ENCODE measurements at places on chromosomes 6 and 20.

DNA sequence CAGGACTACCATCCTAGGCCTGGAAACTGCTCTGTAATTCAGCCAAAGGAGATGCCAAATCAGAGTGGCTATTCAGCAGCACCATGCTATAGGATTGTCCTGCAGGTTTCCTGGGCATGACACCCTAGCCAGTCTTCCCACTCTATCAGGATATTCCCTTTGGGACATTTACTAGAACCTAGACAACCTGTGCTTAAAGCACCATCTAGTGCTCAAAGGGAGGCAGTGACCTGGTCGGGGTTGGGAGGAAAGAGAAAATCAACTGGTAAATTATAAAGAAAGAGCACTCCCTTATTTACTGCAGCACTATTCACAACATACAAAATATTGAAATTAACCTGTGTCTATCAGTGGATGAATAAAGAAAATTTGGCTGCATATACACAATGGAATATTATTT is 67.2 kb upstream of the SMLR1 start:
- H3K27me3 ChIP-seq = no peaks in the 10 kb centered on the region
- H3K36me3 ChIP-seq = peaks cover 3% of the 10 kb centered on the region
- H3K4me1 ChIP-seq = peaks cover 14% of the 10 kb centered on the region
- no peak overlapping the region for H3K4me3 ChIP-seq
- no peak overlapping the region for H3K27ac ChIP-seq
- no peak for DNase-seq

- no peak for DNase-seq
- H3K4me1 ChIP-seq = no peaks in the 10 kb centered on the region
- no peak overlapping the region for H3K4me3 ChIP-seq
- H3K27ac ChIP-seq = no peak overlapping the region
- H3K36me3 ChIP-seq = no peaks in the 10 kb centered on the region
Measured at GRCh38 chr20:13868331-13868730, 83.5 kb downstream of the NDUFAF5 start.

DNA sequence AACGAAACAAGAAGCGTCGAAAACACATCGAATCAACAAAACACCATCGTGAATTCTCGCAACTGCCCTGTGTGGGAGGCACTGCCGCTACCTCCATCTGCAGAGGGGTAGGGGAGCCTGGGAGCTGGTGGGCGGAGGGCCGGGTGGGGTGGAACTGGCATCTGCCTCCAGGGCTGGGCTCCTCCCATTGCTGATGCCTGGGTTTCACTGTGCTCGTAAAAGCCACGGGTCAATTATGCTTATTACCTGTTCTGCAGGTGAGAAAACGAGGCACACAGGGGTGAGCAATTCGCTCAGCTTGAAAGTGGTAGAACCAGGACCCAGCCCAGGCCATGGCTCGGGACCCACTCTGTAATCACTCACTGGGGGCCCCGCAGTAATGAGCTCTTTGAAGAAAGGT is 16.5 kb upstream of the SULF2 start:
- DNase-seq = no peak
- H3K4me3 ChIP-seq = no peak overlapping the region
- no peaks in the 10 kb centered on the region for H3K4me1 ChIP-seq
- no peak overlapping the region for H3K27ac ChIP-seq
- H3K27me3 ChIP-seq = peaks cover 36% of the 10 kb centered on the region
- H3K36me3 ChIP-seq = peaks cover 3% of the 10 kb centered on the region

DNA sequence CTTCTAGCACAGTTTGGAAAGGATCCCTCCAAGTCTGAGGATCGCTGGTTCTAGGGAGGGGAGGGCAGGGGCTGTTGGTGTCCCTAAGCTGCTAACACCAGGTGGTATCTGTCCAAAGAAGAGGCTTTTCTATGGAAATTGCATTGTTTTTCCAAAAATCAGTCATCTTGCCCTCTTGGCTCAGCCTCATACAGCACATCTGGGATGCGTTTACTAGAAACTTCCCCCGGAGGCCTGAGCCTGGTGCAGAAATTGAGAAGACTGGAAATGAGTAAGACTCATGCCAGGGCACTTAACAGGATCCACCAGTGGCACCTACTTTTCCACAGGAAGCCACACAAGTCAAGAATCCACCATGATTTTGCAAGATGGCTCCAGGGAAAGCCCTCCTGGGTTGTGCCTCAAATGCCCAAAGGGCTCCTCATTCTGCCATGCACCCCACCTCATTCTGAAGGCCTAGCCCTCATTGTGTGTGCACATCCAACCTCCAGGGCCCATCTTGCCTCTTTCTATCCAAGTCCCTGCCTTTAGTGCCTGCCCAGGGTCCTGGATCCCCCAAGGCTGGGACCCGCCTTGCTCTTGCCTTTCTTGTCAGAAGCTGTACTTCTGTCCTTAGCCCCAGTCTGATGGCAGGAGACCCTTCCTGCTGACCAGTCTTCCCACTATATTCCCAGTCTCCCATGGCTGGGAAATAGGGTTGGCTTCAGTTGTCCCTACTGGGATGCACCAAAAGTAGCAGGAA is 97.6 kb downstream of the MRPL14 start:
- DNase-seq = no peak
- no peak overlapping the region for H3K27ac ChIP-seq
- H3K4me1 ChIP-seq = no peaks in the 10 kb centered on the region
- H3K4me3 ChIP-seq = no peak overlapping the region

DNA sequence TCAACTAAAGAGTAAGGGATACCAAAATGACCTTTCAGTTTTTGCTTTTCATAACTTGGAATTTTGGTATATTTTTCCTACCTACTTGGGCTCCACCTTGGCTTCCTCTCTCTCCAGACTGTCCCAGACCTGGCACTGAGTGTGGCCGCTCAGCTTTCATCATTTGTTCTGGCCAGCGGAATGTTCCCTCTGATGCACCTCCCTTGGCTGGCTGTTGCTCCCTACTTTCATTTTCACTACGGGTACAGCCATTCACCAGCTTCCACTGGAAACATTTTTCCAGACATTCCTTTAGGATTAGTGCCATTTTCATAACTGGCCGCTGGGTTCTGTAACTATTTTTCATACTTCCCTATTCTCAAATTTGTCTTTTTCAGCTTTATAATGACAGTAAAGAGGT is 487.4 kb downstream of the TENT5A start:
- no peaks in the 10 kb centered on the region for H3K4me1 ChIP-seq
- no peak overlapping the region for H3K27ac ChIP-seq
- H3K4me3 ChIP-seq = no peak overlapping the region
- no peaks in the 10 kb centered on the region for H3K36me3 ChIP-seq
- no peak for DNase-seq
- H3K27me3 ChIP-seq = no peaks in the 10 kb centered on the region

Data from effector memory CD8-positive, alpha-beta T cell (primary cell).